Ammon's horn (tissue), 1 donor: ENCODE measurements at places on chromosomes 2 and 18.

GRCh38 chr2:196712867-196713266, 73.4 kb downstream of the CCDC150 start:
- DNase-seq, result no peak

- DNase-seq, result no peak
These were observed 659 bp upstream of the COX5B start for GRCh38 chr2:97645112-97645694.

GRCh38 chr2:172279813-172280212, 147.6 kb upstream of the ITGA6 start:
- no peak for DNase-seq

GRCh38 chr2:158412206-158412605, 44.3 kb downstream of the CCDC148 start:
- DNase-seq, result no peak

DNA sequence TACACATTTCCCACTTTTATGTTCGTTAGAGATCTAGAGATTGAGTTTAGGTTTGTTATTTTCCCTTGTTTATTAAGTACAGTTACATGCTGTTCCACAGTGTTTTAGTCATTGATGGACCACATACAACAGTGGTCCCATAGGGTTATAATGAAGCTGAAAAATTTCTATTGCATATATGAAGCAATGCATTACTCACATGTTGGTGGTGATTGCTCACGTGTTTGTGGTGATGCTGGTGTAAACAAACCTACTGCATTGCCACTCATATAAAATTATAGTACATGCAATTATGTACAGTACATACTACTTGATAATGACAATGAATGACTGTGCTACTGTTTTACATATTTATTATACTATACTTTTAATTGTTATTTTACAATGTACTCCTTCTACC, 51.0 kb upstream of the NXPH2 start:
- DNase-seq, result no peak

- no peak for DNase-seq
These were observed 221.6 kb downstream of the NR4A2 start for GRCh38 chr2:156110890-156111289.

GRCh38 chr2:238989484-238989883, 141.6 kb downstream of the TWIST2 start:
- DNase-seq, result peak; percentile 40

DNA sequence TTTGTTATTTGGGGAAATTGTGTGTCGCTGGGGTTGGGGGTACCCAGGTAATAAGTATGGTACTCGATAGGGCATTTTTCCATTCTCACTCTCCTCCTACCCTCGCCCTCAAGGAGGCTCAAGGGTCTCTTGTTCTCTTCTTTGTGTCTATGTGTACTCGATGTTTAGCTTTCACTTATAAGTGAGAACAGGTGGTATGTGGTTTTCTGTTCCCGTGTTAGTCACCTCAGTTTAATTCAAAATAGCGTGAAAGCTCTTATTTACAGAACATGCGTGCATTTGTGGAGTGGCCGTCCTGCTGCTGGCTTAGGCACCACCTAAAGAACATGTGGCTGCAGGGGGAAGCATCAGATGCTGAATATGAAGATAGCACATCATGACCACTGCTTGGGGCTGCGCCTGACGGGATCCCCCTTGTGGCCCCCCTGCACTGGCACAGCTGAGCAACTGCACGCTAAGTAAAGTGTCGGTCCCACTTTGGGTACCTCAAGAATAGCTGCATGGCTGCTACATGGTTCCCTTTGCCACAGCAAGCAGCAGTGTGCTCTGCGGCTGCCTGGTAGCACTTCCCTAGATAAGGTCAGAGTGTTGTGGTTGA, 569.0 kb downstream of the DCDC2C start:
- DNase-seq, result no peak

DNA sequence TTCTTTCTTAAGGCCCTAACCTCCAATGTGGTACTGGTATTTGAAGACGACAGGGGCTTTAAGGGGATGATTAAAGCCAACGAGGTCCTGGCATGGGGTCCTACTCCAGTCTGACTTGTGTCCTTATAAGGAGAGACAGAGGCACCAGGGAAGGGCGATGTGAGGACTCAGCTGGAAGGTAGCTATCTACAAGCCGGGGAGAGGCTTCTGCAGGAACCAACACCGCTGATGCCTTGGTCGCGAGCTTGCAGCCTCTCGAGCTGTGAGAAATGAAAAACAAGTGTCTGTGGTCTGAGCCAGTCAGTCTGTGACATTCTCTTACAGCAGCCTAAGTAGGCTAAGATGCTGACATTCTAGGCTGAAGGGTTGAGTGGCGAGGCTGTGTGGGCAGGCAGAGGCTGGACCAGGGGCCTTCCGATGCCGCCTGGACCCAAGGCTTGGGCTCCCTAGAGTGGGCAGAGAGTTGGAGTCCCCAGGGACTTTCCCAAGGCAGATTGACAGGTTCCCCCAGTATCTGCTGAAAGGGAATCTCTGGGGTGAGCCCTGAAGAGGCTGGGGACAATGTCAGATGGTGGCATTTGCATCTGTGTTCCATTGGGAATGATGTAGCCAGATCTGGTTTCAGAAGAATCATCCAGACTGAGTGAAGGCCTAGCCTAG, 322.9 kb upstream of the HS6ST1 start:
- DNase-seq, result no peak
